ENCODE measurements at places on chromosomes 2 and 18. TPM values are rescaled to one million over a fixed set of nuclear protein-coding genes. Genes with fewer than 3 reads are reported as not detected.

RAD51AP2 gene
- not detected for total RNA-seq

QPCT gene
- total RNA-seq: 17.2 TPM

TMEM198 gene
- 0.95 TPM for total RNA-seq

ILKAP gene
- 35.5 TPM for total RNA-seq

ALK gene
- total RNA-seq: not detected

C2orf78 gene
- total RNA-seq: not detected
